RPMI7951 (cell line): ENCODE measurements at places on chromosomes 5 and 9. TPM values are rescaled to one million over a fixed set of nuclear protein-coding genes. Genes with fewer than 3 reads are reported as not detected.
A peak's percentile ranks its signal among the peaks of the same experiment; 100 is the strongest.

The RPL35 gene
- 2,253 and 2,890 TPM in 2 replicates for total RNA-seq

The PCDHB5 gene
- 0.59 and 0.60 TPM in 2 replicates for total RNA-seq

The IGFBPL1 gene
- total RNA-seq = not detected in 2 replicates

The PCDHB14 gene
- 0.72 and 0.88 TPM in 2 replicates for total RNA-seq

GRCh38 chr9:134592018-134592818 lies 49.4 kb upstream of the COL5A1 start:
- peak; percentile 98 for DNase-seq

DNA sequence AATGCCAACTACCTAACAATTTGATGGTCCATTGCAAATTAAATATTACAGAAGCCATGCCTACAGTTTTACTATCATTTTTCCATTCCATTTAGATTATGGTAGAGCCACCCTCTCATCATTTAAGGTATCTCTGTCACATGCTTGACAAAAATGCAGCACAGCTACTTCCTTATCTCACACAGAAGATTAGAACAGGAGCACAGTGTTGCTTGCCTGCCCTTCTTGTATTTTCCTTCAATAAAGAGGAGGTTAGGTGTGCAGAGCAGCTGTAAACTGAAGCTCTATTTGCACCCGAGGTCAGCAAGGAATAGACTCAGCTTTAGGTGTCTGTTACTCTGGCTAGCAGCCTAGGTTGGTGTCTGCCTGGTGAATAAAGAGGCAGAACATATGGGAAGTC lies 51.5 kb upstream of the ATP10B start:
- no peak for DNase-seq

DNA sequence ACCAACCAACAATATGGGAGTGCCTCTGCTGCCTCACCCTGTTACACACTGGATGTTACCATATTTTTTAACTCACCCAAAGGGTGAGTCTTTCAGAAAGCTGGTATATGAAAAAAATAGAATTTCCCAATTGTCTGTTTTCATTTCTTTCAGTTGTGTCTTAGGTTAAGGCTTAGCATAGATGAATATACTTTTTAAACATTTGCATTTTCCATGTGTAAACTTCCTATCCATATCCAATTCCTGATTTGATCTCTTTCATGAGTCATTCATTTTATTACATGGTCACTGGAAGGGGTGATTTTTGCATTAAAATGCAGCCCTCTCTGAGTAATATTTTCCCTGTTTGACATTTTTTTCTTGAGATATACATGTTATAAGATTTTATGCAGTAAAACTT lies 406.5 kb downstream of the SEMA5A start:
- DNase-seq = no peak

DNA sequence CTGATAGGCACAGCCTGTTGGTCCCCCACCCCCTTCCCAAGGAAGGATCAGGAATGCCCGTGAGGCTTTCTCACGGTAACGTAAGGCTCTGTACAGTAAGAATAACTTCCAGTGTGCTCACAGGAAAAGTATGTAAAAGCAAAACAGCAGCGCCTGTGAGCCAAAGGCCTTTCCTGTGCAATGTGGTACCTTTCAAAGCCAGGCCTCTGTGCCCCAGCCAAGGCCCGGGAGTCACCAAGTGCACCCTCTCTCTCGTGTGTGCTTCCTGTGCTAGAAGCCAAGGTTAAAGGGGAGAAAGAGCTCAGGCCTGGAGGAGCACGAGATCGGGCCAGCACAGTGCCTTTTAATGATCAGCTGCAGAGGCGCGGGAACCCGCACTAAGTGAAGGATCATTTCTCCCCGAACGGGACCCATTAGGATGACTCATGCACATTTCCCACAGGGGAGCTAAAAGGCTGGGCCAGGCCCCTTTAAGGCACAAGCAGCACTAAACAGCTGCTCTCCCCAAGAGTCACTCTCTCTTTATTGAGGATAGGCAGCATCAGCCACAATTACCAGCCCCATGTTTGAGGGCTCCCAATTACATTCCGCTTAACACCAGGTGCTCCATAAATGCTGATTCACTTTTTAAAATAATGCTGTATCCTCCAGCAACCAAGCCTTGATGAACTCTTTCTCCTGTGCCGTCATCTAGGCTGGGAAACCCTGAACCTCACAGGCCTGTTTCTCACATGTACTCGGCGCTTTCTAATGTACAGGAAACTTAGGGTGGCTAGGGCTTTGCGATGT lies 42.8 kb downstream of the SHB start:
- peak; percentile 94 for DNase-seq

- no peak for DNase-seq
Observed at GRCh38 chr5:106959387-106959786, 711.4 kb downstream of the EFNA5 start.

DNA sequence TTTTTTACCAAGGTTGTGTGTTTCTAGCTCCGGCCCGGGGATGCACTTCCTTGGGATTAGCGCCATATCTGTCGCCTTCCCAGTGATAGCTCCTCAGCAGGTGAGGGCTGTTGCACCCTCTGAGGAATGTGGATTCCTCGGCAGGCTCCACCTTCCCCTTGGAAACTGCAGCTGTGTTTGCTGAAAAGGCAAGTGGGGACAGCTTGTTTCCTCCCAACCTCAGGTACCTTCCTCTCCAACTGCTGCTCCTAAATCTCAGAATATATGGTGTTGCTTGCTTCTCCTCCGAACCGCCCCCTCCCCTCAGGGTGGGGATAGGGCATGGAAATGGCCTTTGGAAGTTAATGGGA lies 1.3 kb downstream of the SLC1A1 start:
- DNase-seq = no peak

DNA sequence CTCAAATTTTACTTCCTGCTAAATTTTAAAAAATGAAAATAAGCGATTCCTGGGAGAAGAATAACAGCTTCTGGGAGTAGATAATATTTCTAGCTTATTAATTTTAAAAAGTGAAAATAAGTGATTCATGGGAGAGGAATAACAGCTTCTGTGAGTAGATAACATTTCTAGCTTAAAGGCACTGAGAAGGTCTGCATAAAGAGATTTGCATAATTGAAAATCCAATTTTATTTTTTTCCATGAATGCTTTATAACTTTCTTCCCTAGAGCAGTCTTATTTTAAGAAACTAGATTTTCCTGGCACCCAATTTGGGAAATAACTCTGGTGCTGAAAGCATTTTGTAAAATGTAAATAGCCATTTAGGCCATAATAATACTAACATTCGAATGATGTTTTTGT lies 65.9 kb upstream of the ASTN2 start:
- no peak for DNase-seq

GRCh38 chr9:77838986-77839385 lies 190.9 kb upstream of the GNA14 start:
- DNase-seq = no peak

DNA sequence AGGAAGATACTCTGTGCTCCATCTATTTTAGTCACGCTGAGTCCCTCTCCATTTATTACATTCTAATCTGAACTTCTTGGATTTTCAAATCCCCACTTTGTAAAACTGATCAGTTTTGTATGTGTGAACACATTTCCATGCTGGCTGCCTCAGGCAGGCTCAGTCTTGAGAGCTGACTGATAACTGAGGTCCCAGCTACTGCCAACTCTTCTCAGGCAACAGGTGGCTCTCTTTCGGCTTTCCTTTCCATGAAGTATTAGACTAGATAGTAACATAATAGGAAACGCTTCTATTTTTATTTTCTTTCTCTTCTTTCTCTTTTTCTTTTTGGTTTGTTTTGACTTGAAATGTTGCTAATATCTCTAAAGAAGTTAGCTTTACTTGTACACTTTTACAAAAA lies 138.4 kb downstream of the TARS1 start:
- DNase-seq = no peak

DNA sequence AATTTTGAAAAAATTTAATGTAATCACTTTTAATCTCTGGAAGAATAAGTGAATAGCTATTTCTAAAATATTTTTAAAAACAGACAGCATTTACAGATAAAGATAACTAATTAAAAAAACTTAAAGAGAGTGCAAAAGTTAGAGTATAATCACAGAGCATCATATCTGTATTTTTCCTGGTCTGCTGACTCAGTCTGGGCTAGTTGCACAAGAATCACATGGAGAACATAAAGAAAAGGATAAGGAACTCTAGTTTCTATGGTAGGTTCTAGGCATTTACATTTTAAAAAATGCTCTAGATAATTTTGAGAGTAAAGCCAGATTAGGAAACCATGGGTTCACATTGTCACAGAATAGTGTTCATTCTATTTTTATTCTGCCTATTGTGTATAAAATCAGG lies 347.4 kb downstream of the PSAT1 start:
- DNase-seq = no peak
